ENCODE measurements at places on chromosomes 3 and 15. TPM values are rescaled to one million over a fixed set of nuclear protein-coding genes. Genes with fewer than 3 reads are reported as not detected.

GRCh38 chr3:130117933-130118332, 36.3 kb downstream of the ALG1L2 start:
- H3K36me3 ChIP-seq = no peaks in the 10 kb centered on the region
- peaks cover 2% of the 10 kb centered on the region for H3K27me3 ChIP-seq
- H3K4me1 ChIP-seq = peaks cover under 1% of the 10 kb centered on the region
- no peak for DNase-seq
- no peak overlapping the region for H3K27ac ChIP-seq
- H3K4me3 ChIP-seq = no peak overlapping the region

The DLEC1 gene
- 0.60 TPM for total RNA-seq

DNA sequence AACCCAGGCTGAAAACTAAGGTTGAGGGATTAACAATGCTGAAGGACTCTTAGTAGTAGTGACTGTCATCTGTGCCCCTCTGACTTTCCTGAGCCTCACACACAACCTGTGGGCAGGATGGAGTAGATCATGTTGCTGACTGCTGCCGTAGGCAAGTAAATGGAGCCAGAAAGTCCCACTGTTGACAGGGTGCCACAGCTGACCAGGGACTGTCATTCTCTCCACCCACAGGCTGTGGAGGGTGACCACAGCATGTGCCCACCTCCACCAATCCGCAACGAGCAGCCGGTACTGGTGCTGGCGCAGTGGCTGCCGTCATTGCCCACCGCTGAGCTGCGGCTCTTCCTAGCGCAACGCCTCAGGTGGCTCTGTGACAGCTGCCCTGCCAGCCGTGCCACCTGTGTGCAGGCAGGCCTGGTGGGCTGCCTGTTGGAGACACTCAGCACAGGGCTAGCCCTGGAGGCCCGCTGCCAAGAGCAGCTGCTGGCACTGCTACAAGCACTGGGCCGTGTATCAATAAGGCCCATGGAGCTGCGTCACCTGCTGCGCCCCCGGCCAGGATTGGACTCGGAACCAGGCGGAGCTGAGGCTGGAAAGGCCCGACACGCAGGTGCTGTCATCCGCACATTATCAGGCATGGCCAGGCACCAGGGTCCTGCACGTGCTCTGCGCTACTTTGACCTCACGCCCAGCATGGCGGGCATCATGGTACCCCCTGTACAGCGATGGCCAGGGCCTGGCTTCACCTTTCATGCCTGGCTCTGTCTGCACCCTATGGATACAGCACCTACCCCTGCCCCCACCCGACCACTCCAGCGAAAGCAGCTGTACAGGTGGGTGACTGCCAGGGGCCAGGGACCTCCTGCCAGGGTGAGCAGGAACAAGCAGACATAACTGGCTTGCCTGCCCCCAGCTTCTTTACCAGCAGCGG, 15.6 kb downstream of the NBEAL2 start:
- peaks cover 38% of the 10 kb centered on the region for H3K4me1 ChIP-seq
- H3K4me3 ChIP-seq = no peak overlapping the region
- DNase-seq = no peak
- H3K27ac ChIP-seq = peak overlapping the region; percentile 25

DNA sequence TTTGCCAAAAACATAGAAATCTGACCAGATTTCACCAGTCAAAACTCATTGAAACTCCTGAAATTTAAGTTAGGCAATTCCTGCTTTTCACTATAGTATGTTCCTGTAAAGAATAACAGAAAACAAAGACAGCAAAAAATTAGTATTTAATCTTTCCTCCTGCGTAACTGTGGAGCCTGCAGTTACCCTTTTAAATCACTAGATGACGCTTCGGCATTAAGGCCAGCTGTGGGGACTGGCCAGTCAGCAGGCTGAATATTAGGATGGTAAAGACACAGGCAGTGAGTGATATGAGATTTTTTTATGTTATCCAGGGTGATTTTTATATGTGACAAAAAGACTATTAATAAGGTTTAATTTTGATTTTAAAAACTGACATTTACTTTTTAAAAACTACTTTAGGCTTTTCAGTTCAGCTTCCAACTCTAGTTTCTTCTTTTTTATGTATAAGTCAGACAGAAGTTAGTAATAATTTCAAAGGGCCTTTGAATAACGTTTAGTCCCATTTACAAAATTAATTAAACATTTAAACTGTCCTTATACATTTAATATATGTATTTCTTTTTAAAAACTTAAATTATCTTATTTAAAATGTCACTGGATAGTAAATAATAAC, 165.1 kb downstream of the PPM1L start:
- H3K4me1 ChIP-seq = no peaks in the 10 kb centered on the region
- H3K27ac ChIP-seq = no peak overlapping the region
- no peaks in the 10 kb centered on the region for H3K36me3 ChIP-seq
- H3K27me3 ChIP-seq = peaks cover 2% of the 10 kb centered on the region

DNA sequence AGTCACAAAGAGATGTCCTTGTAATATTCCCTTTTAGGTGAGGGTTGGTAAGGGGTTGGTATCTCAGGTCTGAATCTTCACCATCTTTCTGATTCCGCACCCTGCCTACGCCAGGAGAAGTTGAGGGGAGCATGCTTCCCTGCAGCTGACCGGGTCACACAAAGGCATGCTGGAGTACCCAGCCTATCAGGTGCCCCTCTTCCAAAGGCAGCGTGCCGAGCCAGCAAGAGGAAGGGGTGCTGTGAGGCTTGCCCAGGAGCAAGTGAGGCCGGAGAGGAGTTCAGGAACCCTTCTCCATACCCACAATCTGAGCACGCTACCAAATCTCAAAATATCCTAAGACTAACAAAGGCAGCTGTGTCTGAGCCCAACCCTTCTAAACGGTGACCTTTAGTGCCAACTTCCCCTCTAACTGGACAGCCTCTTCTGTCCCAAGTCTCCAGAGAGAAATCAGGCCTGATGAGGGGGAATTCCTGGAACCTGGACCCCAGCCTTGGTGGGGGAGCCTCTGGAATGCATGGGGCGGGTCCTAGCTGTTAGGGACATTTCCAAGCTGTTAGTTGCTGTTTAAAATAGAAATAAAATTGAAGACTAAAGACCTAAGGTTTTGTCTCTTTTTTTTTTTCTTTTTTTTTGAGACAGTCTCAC, 19.8 kb downstream of the TYRO3 start:
- no peak for DNase-seq
- H3K27ac ChIP-seq = no peak overlapping the region
- no peak overlapping the region for H3K4me3 ChIP-seq
- H3K4me1 ChIP-seq = no peaks in the 10 kb centered on the region

The CGNL1 gene
- not detected for total RNA-seq

All from activated CD8-positive, alpha-beta T cell treated with anti-CD3 and anti-CD28 coated beads, Interleukin-2, amount 10 ng/mL, durations not matched to agents 7 days and 5 days (primary cell).